Thoracic aorta (tissue), 2 donors: ENCODE measurements at places on chromosomes 2 and 18.

DNA sequence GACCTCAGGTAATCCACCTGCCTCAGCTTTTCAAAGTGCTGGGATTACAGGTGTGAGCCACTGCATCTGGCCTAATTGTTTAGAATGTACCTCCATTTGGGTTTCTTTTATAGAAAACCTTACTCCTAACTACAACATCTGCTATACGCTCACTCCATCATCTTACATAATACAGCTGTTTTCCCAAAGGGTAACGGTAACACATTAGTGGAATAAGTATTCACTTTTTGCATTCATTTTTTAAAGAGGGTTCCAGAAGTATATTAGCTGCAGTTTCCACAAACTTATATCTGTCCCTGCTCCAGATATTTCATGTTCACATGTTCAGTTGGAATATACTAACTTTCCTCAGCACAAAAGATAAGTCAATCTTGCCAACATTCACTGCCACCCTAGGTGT lies 640.1 kb upstream of the FSHR start:
- DNase-seq: no peak
- H3K27ac ChIP-seq: no peak overlapping the region
- H3K4me1 ChIP-seq: no peaks in the 10 kb centered on the region
- H3K27me3 ChIP-seq: no peaks in the 10 kb centered on the region

DNA sequence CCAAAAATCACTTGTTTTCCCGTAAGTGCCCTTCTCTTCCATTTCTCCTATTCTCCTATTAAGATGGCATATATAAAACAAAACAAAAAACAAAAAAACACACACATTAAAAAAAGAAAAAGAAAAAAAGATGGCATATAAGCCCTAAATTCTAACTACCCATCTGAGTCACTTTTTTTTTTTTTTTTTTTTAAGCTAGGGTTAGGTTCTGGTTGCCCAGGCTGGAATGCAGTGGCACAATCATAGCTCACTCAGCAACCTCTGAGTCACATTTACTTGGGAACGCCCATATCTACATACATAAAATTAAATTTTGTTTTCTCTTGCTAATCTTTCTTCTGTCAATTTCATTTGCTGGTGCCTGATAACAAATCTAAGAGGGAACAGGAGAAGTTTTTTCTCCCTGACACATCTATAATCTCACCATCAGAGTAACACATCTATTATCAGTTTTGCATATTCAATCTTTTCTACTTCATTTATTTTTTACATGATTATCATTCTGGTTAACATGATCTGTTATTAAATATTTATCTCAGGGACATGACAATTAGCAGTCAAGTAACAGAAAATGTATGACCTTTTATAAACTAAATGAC lies 52.1 kb downstream of the EEF1B2 start:
- no peaks in the 10 kb centered on the region for H3K36me3 ChIP-seq
- no peak overlapping the region for H3K4me3 ChIP-seq
- no peak for DNase-seq
- H3K27ac ChIP-seq: no peak overlapping the region
- no peaks in the 10 kb centered on the region for H3K4me1 ChIP-seq
- no peaks in the 10 kb centered on the region for H3K27me3 ChIP-seq

GRCh38 chr2:135821190-135821589 lies 15.8 kb downstream of the LCT start:
- no peaks in the 10 kb centered on the region for H3K4me1 ChIP-seq
- no peak overlapping the region for H3K27ac ChIP-seq
- no peak for DNase-seq
- H3K4me3 ChIP-seq: no peak overlapping the region
- H3K36me3 ChIP-seq: no peaks in the 10 kb centered on the region

DNA sequence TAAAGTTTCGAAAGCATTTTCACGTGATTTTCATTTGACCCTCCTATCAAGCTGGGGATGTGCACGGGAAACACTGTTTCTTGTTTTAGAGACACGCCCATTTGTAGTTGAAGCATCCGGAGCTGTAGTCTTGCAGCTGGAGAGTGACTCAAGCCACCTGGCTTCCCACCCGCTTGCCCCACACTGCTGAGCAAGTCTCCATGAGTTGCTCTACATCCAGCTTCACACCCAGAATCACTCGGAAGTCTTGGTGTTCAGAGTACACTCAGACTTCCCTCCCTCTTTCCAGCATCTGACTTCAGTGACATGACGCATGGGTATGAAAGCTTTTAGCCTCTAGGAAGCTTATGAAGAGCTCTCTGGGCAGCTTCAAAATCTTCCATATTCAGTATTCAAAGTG lies 262.4 kb downstream of the NBAS start:
- H3K27ac ChIP-seq: no peak overlapping the region
- H3K4me1 ChIP-seq: no peaks in the 10 kb centered on the region
- no peaks in the 10 kb centered on the region for H3K27me3 ChIP-seq
- DNase-seq: no peak
- no peak overlapping the region for H3K4me3 ChIP-seq
- H3K36me3 ChIP-seq: peaks cover 20% of the 10 kb centered on the region

- H3K27ac ChIP-seq: peak overlapping the region; percentile 94
- H3K4me1 ChIP-seq: peaks cover 13% of the 10 kb centered on the region
- H3K27me3 ChIP-seq: no peaks in the 10 kb centered on the region
- peak overlapping the region; percentile 25 for H3K4me3 ChIP-seq
- no peaks in the 10 kb centered on the region for H3K36me3 ChIP-seq
- no peak for DNase-seq
These were observed 4.7 kb upstream of the DNAJB2 start for GRCh38 chr2:219274361-219274921.

GRCh38 chr2:83850071-83850725 lies 608.9 kb downstream of the SUCLG1 start:
- DNase-seq: no peak
- H3K36me3 ChIP-seq: no peaks in the 10 kb centered on the region
- no peaks in the 10 kb centered on the region for H3K4me1 ChIP-seq
- H3K27ac ChIP-seq: no peak overlapping the region
- H3K27me3 ChIP-seq: no peaks in the 10 kb centered on the region

GRCh38 chr2:190540048-190540447 lies 5.5 kb upstream of the NEMP2 start:
- H3K4me1 ChIP-seq: no peaks in the 10 kb centered on the region
- DNase-seq: no peak
- H3K4me3 ChIP-seq: no peak overlapping the region
- no peaks in the 10 kb centered on the region for H3K36me3 ChIP-seq
- no peak overlapping the region for H3K27ac ChIP-seq

GRCh38 chr18:55245211-55245614 lies 286.0 kb upstream of the CCDC68 start:
- H3K4me1 ChIP-seq: peaks cover 66% of the 10 kb centered on the region
- no peak for DNase-seq
- H3K27ac ChIP-seq: peak overlapping the region; percentile 88
- no peaks in the 10 kb centered on the region for H3K27me3 ChIP-seq
- peak overlapping the region; percentile 61 for H3K4me3 ChIP-seq
- H3K36me3 ChIP-seq: no peaks in the 10 kb centered on the region

DNA sequence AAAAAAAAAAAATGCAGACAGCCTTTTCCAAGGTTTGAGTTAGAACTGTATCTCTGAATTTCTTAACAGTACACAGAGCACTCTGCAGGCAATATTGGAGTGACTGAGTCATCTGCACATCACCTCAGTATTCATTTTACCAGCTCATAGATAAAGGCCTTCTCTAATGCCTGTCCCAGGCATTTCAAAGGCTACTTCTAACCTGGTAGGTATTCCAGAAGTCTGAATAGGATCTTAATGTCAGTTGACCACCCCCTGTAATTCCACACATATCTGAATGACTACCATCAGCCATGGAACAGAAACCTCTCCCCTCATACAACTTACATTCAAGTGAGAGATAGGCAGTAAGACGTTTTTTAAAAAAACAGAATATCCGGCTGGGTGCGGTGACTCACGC lies 9.0 kb downstream of the METTL21A start:
- no peak overlapping the region for H3K27ac ChIP-seq
- H3K36me3 ChIP-seq: peaks cover under 1% of the 10 kb centered on the region
- no peak for DNase-seq
- no peak overlapping the region for H3K4me3 ChIP-seq

GRCh38 chr2:102392942-102393341 lies 30.0 kb upstream of the IL18RAP start:
- no peak overlapping the region for H3K27ac ChIP-seq
- DNase-seq: no peak
- H3K36me3 ChIP-seq: no peaks in the 10 kb centered on the region
- no peaks in the 10 kb centered on the region for H3K27me3 ChIP-seq
- H3K4me3 ChIP-seq: no peak overlapping the region

- H3K27ac ChIP-seq: no peak overlapping the region
- no peaks in the 10 kb centered on the region for H3K27me3 ChIP-seq
These were observed 119.9 kb upstream of the SERTAD2 start for GRCh38 chr2:64773461-64774118.

- peaks cover 40% of the 10 kb centered on the region for H3K36me3 ChIP-seq
- H3K4me3 ChIP-seq: no peak overlapping the region
- no peaks in the 10 kb centered on the region for H3K4me1 ChIP-seq
These were observed 23.6 kb downstream of the MPPE1 start for GRCh38 chr18:11884396-11885030.

DNA sequence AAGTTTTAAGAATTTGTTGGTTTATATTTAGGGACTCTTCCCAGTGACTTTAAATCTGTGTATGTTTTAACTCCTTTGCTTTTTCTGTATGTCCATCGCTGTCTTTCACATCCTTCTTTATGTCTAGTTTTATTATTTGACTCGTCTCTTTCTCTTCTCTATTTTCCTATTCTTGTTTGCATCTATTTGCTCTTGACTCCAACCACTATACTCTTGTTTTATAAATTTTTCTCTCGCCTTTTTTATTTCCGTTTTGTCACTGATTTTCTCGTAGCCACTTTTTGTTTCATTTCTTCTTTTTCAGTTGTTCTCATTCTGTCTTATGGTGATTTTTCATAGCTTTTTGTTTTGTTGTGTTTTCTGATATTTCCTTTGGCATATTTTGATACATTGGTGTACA lies 170.5 kb upstream of the NETO1 start:
- H3K36me3 ChIP-seq: no peaks in the 10 kb centered on the region
- no peak overlapping the region for H3K27ac ChIP-seq
- no peaks in the 10 kb centered on the region for H3K27me3 ChIP-seq
- no peaks in the 10 kb centered on the region for H3K4me1 ChIP-seq
- no peak overlapping the region for H3K4me3 ChIP-seq

DNA sequence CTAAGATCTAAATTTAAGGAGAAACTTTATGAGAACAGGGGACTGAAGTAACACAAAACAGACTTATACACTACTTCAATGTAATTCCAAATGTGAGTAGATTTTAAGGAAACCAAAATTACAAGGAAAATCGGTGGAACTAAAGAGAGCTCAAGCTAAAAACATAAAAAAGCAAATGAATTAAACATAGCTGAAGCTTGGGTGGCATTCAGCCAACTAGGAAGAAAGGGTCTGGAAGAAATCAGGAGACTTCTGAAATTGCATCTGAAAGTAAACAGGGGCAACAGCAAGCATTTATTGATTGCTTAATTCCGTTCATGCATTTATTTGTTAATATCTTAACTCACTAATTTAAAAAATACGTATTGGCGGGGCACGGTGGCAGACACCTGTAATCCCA lies 727.3 kb upstream of the PKDCC start:
- no peak for DNase-seq
- no peak overlapping the region for H3K27ac ChIP-seq
- H3K4me1 ChIP-seq: no peaks in the 10 kb centered on the region
- no peaks in the 10 kb centered on the region for H3K36me3 ChIP-seq
- no peak overlapping the region for H3K4me3 ChIP-seq

- H3K27ac ChIP-seq: no peak overlapping the region
- H3K4me1 ChIP-seq: no peaks in the 10 kb centered on the region
- no peaks in the 10 kb centered on the region for H3K36me3 ChIP-seq
- no peaks in the 10 kb centered on the region for H3K27me3 ChIP-seq
- no peak for DNase-seq
- H3K4me3 ChIP-seq: no peak overlapping the region
These were observed 33.3 kb upstream of the ALPP start for GRCh38 chr2:232345251-232345650.

DNA sequence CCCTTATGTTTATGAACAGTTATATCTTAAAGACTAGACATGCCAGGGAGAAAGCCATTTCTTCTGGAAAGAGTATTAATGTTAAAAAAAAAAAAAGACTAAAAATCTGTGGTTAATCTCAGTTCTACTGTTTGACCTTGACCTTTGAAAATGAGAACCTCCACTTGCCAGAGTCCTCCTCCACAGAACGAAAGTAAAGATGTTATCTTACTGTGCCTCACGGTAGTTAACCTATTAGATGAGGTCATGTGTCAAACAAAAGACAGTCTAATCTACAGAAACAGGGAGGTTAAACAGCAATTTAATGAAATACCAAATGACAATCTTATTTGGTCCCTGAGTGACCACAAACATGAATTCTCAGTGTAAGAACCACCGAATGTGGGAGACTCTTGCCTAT lies 51.2 kb downstream of the SLC14A2 start:
- no peak overlapping the region for H3K4me3 ChIP-seq
- peaks cover 6% of the 10 kb centered on the region for H3K4me1 ChIP-seq
- no peaks in the 10 kb centered on the region for H3K27me3 ChIP-seq
- no peak for DNase-seq

- no peaks in the 10 kb centered on the region for H3K36me3 ChIP-seq
- no peak for DNase-seq
These were observed 77.1 kb downstream of the HS1BP3 start for GRCh38 chr2:20573620-20574422.

DNA sequence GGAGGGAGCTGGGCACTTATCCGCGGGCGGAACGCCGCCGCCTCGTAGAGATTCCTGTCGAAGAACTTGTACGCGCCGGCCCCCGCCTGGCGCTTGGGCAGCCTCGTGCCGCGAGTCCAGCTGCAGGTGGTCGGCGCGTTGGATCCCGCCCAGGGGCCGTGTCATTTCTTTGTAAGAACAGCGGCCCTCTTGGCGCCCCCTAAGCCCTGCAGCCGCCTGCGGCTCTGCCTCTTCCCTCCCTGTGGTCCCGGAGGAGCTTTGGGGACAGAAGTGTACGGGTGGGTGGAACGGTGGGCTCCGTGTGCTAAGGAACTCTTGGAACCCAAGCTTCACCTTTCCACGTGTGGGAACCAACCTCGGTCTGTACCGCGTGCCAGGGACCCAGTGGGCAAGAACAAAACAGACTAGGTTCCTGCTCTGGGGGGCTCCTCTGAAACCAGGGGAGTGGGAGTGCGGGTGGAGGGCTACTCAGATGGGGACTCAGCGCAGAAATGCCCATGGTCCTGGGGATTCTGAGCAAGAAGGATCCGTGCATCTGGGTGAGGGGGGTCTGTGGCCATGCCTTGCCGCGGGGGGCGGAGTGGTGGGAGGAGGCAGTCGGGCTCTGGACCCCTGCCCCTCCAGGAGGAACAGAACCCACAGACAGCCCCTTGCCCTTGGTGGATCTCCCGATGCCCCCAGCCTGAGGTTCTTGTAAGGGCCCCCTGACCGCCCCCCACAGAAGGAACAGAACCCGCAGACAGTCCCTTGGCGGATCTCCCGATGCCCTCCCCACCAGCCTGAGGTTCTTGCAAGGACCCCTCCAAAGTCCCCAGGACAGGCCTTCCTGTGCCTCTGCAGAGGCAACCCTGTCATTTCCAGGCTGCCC lies 1.5 kb downstream of the GPC1 start:
- peak overlapping the region; percentile 99 for H3K4me3 ChIP-seq
- H3K27me3 ChIP-seq: no peaks in the 10 kb centered on the region
- H3K4me1 ChIP-seq: peaks cover 22% of the 10 kb centered on the region
